Foreskin melanocyte (primary cell): ENCODE measurements at places on chromosomes 1 and 21.

DNA sequence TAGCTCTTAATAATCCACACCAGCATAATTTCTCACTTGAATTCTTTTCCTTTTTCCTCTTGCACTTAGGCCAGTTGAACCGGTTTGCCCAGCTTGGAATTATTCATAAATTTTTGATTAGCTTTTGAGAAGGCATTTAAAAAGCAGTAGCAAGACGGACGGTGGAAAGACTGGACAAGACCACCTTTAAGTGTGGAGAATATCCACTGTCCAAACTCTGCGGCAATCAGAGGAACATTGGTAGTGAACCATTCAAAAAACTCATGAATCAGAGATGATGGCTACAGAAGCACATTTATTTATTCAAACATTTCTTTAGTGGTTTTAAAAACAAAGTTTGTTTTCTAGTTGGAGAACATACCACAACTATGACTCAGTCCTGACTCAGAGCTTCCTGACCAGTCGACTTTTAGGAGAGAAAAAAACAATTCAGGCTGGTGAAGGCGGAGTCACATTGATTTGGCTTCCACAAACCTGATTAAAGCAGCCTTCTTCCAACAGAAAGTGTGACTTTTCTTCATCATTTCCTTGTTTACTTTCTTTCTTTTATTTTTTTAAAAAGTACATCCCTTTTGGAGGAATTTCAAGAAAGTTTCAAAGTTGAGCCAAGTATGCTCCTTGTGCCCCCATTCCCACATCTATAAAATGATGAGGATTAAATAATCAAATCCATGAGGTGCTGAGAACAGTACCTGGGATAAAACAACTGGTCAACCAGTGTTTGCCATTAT is 128.8 kb downstream of the ADSS2 start:
- DNase-seq = peak; percentile 96

DNA sequence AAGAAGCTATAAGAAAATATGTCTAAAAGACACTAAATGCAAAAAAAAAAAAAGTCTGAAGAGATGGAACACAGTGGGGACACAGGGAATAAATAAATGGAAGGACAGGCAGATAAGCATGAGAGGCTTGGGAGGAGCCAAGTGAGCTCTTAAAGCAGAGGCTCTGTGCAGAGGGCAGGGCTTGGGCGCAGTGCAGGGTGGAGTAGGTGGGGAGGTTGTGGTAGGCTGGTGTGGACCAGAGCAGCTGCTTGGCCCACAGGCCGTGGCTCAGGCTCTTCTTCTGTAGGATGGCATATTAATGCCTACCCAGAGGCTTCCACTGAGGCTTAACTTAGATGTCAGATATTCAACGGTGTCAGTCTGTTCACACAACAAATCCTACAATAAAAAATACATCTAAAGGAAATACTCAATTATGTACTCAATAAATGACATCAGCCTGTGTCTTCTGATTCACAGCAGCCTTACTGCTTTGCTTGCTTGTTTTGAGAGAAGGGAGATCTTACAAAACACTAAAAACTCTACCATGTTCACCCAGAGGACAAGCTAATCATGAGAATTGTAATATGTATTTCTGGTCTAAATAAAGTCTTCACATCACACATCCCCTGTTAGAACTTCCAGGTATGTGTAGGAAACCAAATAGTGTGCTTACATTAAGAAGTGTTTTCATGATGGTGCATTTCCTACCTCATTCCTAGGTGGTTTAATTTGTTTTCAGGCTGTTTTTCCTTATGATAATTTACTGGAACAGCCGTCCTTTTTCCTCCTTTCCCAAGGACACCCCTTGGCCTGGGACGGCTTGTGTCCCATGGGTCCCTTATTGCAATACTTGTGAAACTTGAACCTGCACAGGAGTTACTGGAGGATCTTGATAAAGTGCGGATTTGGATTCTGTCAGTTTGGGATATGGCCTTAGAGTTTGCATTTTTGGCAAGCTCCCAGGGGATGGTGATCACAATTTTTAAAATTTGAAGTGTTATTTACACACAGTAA is 24.9 kb downstream of the DIP2A start:
- no peak for DNase-seq

DNA sequence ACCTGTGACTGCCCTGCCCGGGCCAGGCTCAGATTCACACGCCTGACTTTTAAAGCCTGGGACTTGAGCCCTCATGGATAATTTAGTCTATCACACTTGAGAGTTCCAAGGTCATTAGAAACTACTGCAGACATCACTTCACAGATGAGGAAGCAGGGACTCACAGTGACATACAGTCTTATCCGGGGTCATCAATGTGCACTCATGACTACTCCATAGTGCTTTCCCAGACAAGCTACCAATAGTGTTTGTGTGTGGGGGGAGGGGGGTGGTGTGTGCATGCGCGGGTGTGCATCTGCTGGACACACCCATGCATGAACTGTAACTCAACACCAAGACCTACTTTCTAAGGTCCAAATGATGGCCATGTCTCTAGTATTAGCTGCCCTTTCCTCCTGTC is 16.1 kb upstream of the SLC5A9 start:
- DNase-seq = no peak

DNA sequence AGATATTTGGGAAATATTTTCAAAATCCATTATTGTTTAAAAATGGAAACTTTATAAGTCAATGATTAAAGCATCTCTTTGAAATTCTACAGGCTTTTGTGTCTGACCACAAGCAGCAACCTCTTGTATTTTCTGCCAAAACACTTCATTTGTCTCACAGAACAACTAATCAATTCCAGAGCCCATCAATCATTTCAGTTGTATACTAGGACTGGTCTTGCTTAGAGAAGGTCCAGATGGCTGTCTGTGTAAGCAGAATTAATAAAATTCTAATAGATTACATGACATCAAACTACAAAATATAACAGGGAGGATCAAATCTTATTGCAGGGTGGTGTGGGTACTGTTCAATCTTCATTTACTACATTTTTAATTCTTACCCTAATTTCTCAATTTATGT is 76.4 kb downstream of the ACBD6 start:
- no peak for DNase-seq

DNA sequence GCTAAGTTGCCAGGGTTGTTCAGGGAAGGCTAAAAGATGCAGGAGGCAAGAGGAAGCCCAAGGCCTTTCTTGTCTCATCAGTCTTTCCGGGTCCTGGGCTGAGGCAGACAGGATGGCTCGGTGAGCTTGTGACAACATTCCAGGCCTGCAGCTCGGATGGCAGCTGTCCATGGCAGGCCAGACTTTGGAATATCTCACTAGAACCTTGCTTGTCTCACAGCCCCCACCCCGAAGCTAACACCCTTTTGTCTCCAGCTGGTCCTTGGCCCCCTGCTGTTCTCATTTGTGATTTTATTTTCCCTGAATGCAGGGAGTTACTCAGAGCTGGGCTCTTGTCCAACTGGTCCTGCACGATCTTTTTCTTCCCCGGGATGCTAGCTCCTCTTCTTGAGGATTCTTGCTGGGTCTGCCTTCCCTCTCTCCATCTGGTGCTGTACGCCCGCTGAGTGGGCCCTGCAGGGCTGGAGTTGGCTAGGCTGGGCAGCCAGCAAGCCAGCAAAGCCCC is 477.2 kb upstream of the CAMK1G start:
- DNase-seq = no peak

DNA sequence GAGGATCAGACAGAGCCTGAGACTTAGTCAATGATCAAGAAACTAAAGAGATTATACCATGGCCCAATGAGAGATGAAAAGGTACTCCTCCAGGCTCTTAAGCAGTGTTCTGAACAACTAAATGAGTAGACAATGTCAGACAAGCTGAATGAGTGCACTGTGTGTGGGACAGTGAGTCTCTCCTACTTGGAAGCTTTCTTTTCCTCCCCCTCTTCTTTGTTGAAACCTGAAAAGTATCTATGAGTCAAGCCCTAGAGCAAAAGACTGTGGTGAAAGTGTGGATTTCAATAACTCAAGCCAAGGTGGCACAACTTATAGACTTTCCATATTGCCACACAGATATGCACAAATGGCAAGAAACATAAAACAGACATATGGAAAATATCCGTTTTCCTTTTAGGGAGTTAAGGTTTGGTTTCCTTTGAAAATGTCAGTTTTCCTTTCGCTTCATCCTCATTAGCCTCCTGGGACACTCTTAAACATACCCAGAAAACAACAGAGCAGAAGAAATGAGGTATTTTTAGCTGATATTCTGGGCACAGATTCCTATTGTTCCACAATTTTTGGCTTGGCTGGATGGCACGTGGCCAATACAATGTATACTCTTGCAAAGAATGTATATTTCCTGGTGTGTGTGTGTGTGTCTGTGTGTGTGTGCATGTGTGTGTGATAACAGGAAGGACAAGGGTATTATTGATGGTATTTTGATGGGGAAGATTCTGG is 96.6 kb downstream of the LMX1A start:
- DNase-seq = no peak

DNA sequence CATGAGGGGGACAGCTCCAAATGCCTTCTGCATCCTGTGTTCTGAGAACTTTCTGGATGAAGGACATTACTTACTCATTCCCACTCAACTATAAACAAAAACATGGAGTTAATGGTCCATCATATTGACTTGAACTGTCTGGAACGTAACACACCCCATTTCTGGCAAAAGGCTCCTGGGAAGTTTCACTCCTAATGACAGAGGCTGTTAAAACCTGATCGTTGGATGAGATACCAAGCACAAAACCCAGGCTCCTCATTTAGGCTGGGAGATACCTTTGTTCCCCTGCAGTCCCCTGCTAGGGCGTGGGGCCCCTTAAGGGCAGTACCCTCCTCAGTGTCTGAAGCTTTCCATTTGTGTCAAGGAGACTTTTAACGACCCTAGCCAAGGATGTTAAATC is 78.9 kb downstream of the RHOU start:
- no peak for DNase-seq

DNA sequence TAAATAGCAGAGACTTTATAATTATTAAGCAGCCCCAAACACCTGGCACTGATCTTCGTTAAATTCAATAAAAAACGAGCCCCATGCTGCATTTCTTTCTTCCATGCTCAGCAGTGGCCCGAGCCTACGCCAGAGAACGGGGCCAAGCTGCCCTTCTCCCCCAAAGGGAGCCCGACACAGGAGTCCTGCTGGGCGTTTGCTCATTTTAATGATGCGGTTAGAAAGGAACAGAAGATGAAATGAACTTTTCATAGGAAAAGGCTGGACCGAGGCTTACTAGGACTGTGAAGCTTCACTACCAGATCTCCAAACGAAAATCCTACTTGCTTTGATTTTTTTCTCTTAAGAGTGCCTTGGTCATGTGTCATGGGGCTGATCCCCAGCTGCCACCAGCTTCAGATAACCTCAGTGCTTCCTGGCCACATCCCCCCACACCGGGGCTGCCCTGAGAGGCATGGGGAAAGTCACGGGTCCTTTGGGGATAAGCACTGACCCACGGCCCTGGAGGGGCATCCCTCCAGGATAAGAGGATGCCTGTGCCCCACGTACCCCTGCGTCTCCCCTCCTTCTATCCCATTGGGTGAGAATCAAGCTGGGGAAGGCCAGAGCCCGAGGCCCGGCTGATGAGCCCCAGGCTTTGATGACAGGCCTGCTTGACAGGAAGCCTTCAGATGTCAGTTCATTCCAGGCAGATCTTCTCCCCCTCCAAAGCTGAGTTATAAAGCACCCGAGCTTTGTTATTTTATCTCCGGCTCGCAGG is 34.2 kb downstream of the PGBD5 start:
- DNase-seq = no peak

DNA sequence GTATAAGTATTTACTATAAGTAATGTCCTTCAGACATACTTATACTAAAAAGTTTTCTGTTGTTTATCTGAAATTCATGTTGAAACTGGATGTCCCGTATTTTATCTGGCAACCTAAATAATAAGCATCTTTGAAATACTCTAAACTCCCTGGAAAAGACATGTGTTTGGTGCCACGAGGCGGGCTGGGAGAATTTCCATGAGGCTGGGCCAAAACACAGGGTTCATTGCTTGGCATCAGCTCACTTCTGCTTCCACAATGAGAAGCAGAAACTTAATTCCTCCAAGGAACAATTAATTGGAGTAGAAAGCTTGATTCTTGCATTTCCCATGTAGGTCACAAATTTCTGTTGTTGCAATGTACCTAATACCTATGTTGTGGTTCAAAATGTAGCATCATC is 110.2 kb downstream of the PSMG1 start:
- DNase-seq = no peak

- no peak for DNase-seq
These were observed 114.4 kb upstream of the SLC45A1 start for GRCh38 chr1:8203551-8203950.

DNA sequence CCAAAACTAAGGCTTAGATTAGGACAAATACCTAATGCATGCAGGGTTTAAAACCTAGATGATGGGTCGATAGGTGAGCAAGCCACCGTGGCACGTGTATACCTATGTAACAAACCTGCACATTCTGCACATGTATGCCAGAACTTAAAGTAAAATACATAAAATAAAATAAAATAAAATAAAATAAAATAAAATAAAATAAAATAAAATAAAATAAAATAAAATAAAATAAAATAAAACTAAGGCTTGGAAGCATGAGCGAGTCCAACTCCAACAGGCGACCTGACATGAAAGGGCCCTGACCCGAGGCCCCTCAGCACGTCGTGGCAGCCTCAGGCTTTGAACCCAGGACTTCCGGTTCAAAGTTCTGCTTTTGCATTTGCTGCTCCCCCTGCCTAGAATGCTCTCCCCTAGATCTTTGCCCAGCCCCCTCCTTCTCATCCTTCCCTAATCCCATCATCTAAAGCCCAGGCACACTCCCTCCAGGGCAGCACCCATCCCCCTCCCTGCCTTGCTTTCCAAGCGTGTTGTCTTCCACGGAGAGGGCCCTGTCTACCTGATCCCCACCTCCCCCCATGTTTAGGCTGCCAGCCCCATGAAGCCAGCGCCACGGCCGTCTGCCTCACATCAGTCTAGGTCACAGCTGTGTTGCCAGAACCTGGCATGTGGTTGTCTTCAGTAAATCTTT is 64.3 kb downstream of the TAS1R2 start:
- no peak for DNase-seq

DNA sequence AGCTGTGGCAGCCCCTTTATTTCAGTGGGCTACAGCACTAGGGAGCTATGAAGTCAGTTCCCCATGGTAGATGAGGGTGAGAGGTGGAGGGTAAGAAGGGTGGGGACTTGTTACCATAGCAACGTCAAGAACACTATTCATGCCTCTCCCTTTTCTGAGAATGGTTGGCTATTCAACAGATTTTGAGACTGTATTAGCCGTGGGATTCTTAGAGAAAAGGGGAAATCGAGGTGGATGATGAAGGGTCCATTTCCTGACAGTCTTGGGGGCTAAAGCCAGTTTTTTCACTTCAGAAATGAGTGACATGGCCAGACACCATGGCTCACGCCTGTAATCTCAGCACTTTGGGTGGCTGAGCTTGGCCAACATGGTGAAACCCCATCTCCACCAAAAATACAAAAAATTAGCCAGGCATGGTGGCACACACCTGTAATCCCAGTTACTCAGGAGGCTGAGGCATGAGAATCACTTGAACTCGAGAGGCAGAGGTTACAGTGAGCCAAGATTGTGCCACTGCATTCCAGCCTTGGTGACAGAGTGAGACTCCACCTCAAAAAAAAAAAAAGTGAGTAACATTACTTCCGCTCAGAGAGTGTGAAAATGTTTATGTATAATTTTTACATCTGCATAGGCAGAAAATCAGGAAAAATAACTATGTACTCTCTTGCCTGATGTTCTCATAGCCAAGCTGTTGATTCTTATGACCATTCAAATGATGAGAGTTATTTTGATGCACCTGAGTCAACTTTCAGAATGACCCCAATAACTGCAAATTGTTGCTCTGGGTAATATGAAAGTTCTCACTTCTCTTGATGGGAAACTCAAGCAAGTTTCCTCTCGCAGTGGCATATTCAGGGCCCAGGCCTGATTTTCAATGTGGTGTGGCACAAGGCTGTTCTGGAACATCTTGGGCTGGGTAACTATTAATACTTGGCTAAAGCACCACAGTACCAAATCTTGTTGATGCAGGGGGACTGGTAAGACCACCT is 23.2 kb upstream of the RGSL1 start:
- no peak for DNase-seq
